ENCODE measurements at places on chromosomes 1 and 21. TPM values are rescaled to one million over a fixed set of nuclear protein-coding genes. Genes with fewer than 3 reads are reported as not detected.

The CFHR2 gene
- total RNA-seq: 1.7 TPM

The HLX gene
- 0.28 TPM for total RNA-seq

The AMY1B gene
- not detected for total RNA-seq

The ZSCAN20 gene
- 7.8 TPM for total RNA-seq

The IL19 gene
- 0.81 TPM for total RNA-seq

DNA sequence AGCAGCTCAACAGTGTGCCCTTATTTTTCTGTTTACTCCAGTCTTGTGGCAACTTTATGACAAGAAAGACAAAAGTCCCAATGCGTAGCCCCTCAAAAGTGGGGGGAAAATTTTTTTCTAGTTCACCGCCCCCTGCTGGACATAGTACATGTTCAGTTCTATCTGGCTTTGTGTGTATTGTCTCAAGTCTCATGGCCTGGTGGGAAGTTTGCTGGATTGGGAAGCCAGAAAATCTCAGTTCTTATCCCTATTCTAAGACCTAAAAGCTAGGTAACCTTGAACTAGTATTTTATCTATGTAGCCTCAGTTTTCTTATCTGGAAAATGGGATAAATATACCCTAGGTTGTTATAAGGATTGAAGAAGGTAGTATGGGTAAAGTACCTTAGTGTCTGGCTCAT is 55.8 kb upstream of the LDLRAP1 start:
- ATAC-seq: no peak

GRCh38 chr1:201060586-201060985 is 37.1 kb upstream of the KIF21B start:
- no peak for ATAC-seq

DNA sequence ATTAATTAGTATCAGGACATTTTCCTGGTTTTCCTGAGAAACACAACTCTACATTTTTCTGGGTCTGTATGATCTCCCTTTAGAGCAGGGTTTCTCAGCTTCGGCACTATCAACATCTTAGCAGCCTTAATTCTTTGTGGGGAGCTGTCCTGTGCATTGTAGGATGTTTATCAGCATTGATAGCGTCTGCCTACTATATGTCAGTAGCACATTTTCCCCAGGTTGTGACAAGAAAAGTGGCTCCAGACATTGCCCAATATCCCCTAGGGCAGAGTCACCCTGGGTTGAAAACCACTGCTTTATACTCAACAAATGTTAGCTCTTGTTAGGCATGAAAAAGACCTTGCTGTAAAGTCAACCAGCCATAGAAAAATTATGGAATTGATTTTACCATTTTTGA is 195.1 kb upstream of the FMN2 start:
- no peak for ATAC-seq

GRCh38 chr1:234758851-234759250 is 148.9 kb upstream of the IRF2BP2 start:
- ATAC-seq: no peak

DNA sequence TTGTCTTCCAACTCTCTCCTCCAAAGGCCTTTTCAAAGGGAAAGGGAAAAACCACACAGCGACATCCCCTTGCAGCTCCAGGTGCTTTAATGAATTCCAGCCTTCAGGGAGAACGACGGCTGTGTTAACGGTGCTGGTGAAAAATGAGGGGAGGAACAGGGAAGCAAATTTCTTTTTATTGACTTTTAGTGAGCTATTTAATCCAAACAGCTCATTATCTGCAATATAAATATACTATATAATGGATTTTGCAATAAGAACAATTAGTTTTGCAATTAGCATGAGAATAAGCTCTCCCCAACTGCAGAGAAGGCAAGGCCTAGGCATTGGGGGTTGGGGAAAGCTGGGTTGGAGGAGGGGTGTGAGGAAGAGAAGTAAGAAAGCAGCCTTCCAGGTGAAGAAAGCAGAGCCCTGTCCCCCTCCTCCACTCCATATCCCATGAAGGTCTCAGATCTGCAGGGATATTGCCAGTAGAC is 159.0 kb upstream of the ZC3H12A start:
- ATAC-seq: peak; percentile 14

DNA sequence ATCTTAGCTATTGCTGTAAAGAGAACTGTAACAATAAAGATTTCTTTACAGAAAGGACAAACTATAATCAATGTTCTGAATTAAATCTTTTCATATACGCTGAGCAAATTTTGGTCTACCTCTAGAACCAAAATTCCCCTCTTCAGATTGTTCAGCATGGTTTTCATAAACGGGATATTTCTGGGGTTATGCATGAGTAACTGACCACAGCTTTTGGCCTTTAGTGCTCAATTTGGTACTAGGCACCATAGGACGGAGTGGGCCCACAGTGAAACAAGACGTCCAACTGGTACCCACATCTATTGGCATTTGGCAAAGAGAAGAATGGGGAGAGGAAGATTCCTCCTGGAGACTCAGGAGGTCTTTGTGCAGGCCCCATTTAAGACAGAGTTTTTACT is 184.5 kb downstream of the TGFBR3 start:
- no peak for ATAC-seq

DNA sequence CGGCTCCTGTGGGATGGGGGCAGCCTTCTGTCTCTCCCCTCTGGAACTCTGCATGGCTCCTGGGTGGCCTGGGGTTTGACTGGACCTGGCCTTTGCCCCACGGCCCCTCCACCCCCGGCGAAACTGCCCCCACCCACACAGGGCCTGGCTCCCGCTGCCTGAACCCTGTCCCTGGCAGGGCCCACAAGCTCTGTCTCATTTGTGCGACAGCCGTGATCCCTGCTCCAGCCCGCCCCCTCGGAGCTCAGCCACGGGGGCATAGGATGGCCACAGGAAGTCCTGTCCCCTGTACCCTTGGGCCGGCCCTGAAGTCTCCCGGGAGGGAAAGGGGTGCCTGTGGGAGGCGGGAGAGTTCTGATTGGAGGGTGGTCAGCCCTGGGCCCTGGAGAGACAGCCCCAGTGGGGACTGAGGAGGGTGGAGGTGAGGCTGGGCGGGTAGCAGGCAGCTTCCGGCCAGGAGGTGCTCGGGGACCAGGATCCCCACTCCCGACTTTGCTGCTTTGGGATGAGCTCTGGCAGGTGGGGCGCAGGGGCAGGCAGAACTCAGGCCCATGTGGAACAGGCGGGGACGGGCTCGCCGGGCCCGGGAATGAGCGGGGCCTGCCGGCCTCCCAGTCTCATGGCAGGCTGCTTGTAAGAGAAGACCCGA is 45.1 kb downstream of the SLX9 start:
- peak; percentile 26 for ATAC-seq

- no peak for ATAC-seq
Measured at GRCh38 chr1:186987065-186987464, 158.3 kb downstream of the PLA2G4A start.

GRCh38 chr1:97507863-97508262 is 413.0 kb downstream of the DPYD start:
- no peak for ATAC-seq

GRCh38 chr1:225654688-225655508 is 2.0 kb upstream of the ENAH start:
- no peak for ATAC-seq

- peak; percentile 75 for ATAC-seq
Measured at GRCh38 chr1:179164494-179164893, 65.0 kb downstream of the ABL2 start.

DNA sequence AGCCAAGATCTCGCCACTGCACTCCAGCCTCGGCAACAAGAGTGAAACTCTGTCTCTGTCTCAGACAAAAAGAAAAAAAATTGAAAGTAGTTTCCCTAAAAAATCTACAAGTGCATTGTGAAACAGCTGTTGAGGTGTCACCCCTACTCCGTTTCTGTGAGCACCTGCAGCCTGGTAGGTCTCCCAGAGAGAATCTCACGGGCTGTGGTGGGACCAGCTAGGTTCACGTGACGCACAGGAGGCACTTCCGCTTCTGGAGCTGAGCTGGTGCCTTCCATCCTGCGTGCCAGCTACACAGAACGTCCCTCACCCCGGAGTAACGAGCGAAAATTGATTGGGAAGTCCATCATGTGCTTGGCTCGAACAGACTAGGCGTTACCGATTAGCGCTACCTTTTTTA is 66.8 kb downstream of the COL24A1 start:
- ATAC-seq: no peak

DNA sequence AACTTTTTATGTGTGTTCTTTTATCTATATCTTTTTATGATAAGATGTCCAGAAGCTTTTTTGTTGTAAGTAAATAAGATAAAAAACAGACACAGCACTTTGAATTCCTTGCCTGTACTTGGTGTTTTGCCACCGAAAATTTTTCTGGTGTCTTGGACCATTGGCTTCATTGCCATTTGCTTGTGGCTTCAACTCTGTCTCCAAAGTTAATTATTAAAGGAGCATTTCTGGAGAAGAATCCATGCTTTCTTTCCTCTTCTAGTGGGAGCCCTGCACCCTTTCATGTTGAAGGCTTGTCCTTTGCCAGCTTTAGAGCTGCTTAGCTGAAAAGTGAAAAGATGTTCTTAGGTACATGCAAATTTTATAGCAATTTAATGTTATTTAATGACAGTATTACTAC is 112.2 kb downstream of the DYRK1A start:
- no peak for ATAC-seq

DNA sequence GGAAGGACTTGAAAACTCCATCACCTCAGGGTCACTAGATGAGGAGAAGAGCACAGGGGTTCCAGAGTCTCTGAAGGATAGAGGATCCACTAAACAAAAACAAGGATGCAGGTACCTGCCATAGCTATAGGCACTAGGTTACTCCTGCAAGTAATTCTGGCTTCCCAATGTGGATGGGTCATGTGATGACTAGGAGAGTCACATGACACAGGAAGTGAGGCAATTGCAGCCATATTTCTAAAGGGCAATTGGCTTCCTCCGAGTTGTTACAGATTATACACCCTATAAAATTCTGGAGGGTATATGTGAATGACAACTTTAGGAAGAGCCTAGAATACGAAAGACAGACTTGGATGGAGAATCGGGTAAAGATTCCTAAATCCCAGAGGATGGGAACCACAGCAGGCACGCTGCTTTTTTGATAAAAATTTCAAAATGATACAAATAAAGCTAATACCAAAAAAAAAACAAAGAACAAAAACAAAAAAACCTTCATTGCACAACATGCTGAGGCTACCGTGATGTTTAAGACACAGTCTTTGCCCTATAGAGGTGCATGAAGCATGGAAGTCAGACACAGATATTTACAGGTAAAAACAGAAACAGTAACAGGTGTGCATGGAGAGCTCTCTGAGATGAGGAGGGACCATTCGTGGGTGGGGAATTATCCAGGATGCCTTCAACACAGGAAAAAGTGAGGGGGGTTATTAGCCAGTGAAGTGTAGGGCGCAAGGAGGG is 10.5 kb downstream of the MTX1 start:
- ATAC-seq: peak; percentile 60

DNA sequence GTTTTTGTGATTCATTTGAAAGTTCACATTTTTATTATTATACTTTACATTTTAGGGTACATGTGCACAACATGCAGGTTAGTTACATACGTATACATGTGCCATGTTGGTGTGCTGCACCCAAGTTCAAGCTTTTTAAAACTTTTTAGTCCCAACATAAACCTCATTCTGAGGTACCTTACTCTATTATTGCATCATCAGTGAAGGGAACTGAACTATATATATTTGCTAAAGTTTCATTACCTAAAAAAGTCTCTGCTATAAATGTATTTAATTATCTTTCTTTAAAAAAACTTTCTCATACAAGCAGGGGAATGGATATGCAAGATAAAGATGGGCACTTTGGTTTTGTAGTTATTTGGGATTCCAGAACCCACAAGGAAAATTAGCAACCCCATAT is 931.4 kb upstream of the ADGRL2 start:
- ATAC-seq: no peak

DNA sequence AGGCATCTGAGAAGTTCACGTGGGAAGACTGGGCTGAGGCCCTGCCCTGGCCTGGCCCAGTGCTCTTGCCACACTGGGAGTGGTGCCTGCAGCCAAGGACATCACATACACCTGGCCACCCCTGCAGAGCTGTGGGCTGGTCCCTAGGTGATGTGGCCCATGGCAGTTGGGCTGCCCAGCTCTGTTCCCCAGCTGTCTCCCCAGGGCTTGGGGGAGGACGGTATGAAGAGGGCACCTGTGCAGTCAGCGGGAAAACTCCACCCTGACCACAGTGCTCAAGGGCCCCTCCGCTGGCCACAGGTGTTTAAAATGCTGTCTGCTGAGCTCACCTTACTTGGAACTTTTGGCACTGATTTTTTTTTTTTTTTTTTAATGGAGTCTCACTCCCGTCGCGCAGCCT is 120.4 kb upstream of the SLC25A33 start:
- no peak for ATAC-seq

- no peak for ATAC-seq
Measured at GRCh38 chr1:37797750-37798345, 4.2 kb downstream of the MANEAL start.

All from motor neuron (in vitro differentiated cells).